ENCODE measurements at places on chromosomes 2 and 18. TPM values are rescaled to one million over a fixed set of nuclear protein-coding genes. Genes with fewer than 3 reads are reported as not detected.

STAT4 gene
- total RNA-seq = 5.3 TPM

DNA sequence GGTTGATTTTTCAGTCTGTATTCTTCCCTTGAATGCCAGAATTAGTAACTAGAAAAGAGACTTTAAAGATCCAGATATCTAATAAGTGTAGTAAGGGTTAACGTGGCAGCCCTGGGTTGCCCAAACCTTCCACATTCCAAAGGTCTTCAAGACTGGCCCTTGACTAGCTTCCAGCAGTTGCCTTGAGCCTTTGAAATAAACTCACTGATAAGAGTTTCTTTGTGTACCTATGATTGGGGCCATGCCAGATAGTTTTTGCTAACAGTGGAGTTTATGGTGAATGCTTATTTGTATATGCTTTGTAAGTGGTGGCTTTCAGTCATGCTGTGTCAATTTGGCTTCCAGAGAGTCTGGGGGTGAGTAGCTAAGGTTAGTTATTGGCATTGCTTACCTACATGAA is 722.3 kb downstream of the RNF144A start:
- DNase-seq = no peak

DNA sequence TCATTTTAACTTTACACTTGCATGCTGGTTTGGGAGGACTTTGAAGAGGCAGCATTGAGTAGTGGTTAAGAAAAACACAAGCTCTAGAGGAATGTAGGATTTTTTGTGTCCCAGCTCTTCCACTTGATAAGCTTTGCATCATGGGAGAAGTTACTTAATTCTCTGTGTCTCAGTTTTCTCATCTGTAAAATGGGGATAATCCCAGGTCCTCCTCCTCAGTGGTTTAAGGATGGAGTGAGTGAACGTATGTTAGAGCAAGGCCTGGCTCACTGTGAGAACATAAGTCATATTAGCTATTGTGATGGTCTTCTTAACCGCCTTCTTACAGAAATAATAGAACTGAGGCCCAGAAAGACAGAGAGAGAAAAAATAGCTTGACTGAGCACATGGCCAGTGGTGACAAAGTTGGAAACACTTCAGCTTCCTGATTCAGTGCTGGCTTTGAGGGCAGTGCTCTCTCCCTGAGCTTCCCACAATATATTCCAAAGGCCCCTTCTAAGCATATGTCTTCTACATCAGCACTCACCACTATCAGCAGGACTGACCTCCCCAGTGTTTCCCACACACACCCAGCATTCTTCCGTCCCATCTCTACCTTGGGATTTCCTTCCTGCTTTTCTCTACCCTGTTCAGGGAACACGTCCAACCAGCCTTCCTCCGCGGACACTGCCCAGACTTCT is 214.9 kb upstream of the TNP1 start:
- DNase-seq = no peak

- no peak for DNase-seq
Measured at GRCh38 chr2:215594766-215595165, 158.9 kb upstream of the FN1 start.

DNA sequence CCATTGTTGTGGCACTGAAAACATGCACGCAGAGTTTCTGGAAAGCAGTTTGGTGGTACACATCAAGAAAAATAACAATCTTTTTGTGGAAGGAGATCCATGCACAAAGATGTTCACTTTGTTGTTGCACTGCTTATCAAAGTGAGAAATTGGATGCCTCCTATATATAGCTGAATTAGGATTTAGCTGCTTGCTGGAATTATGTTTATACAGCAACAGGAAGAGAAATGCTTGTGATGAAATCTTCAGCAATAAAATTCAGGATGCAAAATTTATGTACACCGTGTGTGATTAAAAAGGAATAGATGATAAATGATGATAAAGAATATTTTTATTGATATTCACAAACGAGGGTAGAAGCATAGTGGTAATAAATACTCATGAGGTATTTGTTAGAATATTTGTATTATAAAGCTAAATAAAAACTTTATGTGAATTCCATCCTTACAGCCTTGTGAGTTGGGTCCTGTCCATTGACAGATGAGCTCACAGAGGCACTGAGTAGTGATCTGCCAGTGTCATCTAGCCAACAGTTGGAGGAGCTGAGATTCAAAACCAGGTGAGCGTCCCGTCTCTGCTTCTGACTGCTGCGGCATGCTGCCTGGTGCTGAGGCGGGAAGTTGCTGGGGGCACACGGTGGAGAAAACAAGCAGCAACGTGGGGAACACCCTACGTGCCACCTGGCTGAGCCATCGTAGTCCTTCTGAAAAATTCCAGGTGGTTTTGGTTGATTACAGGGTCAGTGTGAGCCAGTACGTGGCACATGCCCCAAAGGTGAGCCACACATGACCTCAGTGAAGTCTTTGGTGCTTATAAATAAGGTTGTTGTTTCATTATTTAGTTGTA is 80.2 kb downstream of the ASAP2 start:
- DNase-seq = no peak

GRCh38 chr2:235860111-235860510 is 308.1 kb downstream of the GBX2 start:
- no peak for DNase-seq

DNA sequence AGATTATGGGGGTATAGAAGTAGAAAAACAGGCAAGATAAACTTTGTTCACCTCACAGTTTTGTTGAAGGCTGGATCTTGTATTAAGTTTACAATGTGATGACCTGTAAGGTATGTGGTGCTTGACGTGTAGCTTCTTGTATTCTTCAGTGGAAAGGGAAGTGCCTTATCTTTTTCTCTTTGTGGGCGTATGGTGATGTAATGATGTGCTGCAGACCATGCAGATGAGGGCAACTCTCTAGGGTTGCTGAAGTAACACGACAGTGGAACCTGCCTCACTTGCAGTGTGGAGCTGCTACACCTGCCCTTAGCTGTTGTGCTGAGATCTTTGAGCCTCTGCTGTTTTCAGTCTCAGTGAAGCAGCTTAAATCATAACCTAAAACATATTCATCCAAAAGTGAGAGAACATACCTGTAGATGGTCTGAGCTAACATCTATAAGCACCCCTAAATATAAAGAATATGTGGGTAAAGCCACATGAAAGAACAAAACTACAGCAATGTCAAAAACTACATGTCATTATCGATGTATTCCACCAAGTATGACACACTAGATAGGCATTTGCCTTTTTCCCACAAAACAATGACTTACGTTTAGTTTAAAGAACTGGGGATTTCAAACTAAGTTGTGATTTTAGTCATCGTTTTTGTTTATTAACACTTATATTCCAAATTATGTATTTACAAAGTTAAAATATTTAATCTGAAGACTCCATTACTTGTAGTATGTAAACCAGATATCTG is 1144.1 kb downstream of the CNTNAP5 start:
- no peak for DNase-seq

DNA sequence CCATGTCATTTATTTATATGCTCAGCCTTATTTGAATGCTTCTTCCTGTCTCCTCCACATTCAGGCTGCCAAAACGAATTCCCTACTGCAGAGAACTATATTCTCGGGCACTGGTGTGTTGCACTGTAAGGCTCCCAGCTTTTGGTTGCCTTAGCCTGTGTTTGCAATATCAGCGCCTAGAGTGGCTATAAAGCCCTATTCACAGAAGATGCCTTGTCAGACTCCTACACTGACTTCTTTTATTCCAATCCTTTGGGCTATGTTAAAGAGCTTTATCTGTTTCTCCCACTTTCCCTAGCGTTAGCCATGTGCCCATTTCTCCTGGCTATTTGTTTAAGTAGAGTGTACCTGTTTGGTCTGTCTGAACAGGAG is 62.4 kb upstream of the EHBP1 start:
- DNase-seq = no peak

DNA sequence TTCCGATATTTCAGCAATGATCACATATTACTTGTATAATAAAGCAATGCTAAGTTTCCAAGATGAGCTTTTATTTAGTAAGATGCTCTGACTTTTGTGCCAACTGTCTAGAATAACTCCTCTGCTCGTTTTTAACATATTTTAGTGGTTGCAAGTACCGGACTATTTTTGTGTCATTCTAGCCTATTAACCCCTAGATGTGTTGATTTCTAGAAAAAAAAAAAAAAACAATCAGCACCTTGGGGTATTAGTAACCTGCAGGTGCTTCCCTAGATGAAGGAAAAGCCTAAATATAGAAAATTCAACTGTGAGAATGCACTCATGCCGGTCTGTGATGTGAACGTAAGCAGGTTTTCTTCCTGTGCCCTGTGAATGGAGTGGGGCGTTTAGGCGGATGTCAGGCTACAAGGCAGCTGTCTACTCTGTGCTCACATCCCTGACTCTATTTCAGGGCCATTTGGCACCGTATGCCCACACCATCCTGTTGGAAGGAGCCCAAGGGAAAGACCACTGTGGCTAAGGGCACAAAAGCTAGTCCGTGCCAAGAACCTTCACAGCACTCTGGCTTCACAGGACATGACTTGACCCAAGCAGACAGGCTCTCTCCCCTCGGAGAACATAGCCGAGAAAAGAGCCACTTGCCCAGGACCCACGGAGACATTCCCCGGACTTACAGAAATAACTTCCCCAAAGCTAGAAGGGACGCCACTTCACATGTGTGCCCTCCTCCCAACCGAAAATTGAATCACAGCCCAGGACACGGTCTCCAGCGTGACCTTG is 60.9 kb upstream of the AGAP1 start:
- DNase-seq = no peak

Measured in ureter (tissue), 1 donor.